ENCODE measurements at places on chromosomes 5 and 9. TPM values are rescaled to one million over a fixed set of nuclear protein-coding genes. Genes with fewer than 3 reads are reported as not detected.

The RIOK2 gene
- polyA plus RNA-seq: 48.1 TPM

The NOXA1 gene
- polyA plus RNA-seq: 14.9 TPM

The BOD1 gene
- polyA plus RNA-seq: 80.5 TPM

The CATSPER3 gene
- 1.6 TPM for polyA plus RNA-seq

The FGFR4 gene
- 0.96 TPM for polyA plus RNA-seq

The SPAAR gene
- polyA plus RNA-seq: 0.15 TPM

The ZNF474 gene
- polyA plus RNA-seq: not detected

The SCGB3A2 gene
- polyA plus RNA-seq: 0.37 TPM

The HTR1A gene
- polyA plus RNA-seq: not detected

The TAF11L10 gene
- polyA plus RNA-seq: not detected

The KLF9 gene
- polyA plus RNA-seq: not detected

The FBP2 gene
- 0.32 TPM for polyA plus RNA-seq

The FOXI1 gene
- polyA plus RNA-seq: not detected

The FAM200C gene
- polyA plus RNA-seq: 10.5 TPM

The CARTPT gene
- polyA plus RNA-seq: not detected

The PDE6A gene
- not detected for polyA plus RNA-seq

The FBXO38 gene
- polyA plus RNA-seq: 24.2 TPM

The COL15A1 gene
- polyA plus RNA-seq: 1.3 TPM

The CCL27 gene
- polyA plus RNA-seq: 1.3 TPM

The TMEM203 gene
- polyA plus RNA-seq: 86.6 TPM

The IFNB1 gene
- polyA plus RNA-seq: not detected

The FABP6 gene
- not detected for polyA plus RNA-seq

The UBE2B gene
- 159 TPM for polyA plus RNA-seq

The CYLC2 gene
- polyA plus RNA-seq: not detected

The PIP5K1B gene
- 2.0 TPM for polyA plus RNA-seq

The ZSWIM6 gene
- 8.3 TPM for polyA plus RNA-seq

The CBY3 gene
- 0.18 TPM for polyA plus RNA-seq

The NPR2 gene
- 13.2 TPM for polyA plus RNA-seq

The MEIKIN gene
- not detected for polyA plus RNA-seq

The DMRT3 gene
- polyA plus RNA-seq: not detected

The FOXD4L5 gene
- polyA plus RNA-seq: 0.20 TPM

The KIF27 gene
- 6.6 TPM for polyA plus RNA-seq

The PSIP1 gene
- 101 TPM for polyA plus RNA-seq

The UGT3A1 gene
- polyA plus RNA-seq: 1.0 TPM

The SPOCK1 gene
- polyA plus RNA-seq: 4.1 TPM

The NMUR2 gene
- not detected for polyA plus RNA-seq

The MEGF10 gene
- 6.5 TPM for polyA plus RNA-seq

The ZNF883 gene
- 10.7 TPM for polyA plus RNA-seq

The RAB3C gene
- 0.32 TPM for polyA plus RNA-seq

The RNF180 gene
- polyA plus RNA-seq: 3.1 TPM

The ZDHHC11B gene
- 4.4 TPM for polyA plus RNA-seq

The ZNF782 gene
- 3.0 TPM for polyA plus RNA-seq

The IRX1 gene
- polyA plus RNA-seq: 142 TPM

The GDF9 gene
- polyA plus RNA-seq: 1.8 TPM

The PDLIM4 gene
- 59.9 TPM for polyA plus RNA-seq

The LCN10 gene
- 0.71 TPM for polyA plus RNA-seq

The SLC6A18 gene
- not detected for polyA plus RNA-seq

The STK32A gene
- polyA plus RNA-seq: 1.1 TPM

The OMD gene
- polyA plus RNA-seq: not detected

The DBH gene
- polyA plus RNA-seq: 0.04 TPM

The RANBP17 gene
- 10.9 TPM for polyA plus RNA-seq

The STKLD1 gene
- polyA plus RNA-seq: 7.3 TPM

The GEMIN5 gene
- polyA plus RNA-seq: 14.7 TPM

The SHC3 gene
- 0.07 TPM for polyA plus RNA-seq

The FOXD4L6 gene
- 0.23 TPM for polyA plus RNA-seq

The ACER2 gene
- polyA plus RNA-seq: 1.1 TPM

The PCDH1 gene
- 1.2 TPM for polyA plus RNA-seq

The WNT8A gene
- not detected for polyA plus RNA-seq

All from cardiac muscle cell (in vitro differentiated cells and primary cell).